ENCODE measurements at places on chromosomes 13 and 19.
A peak's percentile ranks its signal among the peaks of the same experiment; 100 is the strongest.

GRCh38 chr13:92346046-92346445 lies 880.6 kb upstream of the GPC6 start:
- no peak for DNase-seq

DNA sequence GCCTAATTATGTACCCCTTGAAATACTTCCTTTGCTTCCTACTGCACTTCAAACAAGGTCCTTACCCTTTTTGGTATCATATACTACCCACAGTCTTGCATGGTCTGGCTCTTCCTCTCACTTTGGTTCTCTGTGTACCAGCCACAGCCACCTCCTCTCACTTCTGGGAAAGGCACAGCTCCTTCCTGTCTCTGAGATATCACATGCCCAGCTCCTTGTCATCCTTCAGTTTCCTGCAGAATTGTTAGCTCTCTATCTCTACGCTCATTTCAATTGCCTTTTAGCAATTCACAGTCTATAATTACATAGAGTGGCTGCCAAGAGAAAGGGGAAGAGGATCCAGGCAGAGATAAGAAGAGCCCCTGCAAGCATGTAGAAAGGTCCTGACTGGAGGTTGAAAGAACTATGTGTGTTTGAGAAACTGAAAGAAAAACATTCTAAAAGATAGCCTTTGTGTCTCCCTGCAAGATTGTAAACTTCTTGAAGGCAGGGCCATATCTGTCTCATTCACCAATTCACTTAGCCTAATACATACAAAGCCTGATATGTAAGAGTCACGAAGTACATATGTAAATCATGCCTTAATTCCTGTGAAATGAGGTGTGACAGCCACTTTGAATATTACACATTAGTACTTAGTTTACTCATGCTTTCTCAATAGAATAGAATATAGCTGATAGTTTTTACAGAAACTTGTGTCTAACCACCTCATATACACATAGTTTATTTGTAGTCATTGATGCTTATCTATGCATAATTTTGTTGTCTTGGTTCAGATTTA lies 933.1 kb downstream of the DIAPH3 start:
- DNase-seq = no peak

GRCh38 chr13:114225610-114226009 lies 9.1 kb upstream of the CDC16 start:
- no peak for DNase-seq

DNA sequence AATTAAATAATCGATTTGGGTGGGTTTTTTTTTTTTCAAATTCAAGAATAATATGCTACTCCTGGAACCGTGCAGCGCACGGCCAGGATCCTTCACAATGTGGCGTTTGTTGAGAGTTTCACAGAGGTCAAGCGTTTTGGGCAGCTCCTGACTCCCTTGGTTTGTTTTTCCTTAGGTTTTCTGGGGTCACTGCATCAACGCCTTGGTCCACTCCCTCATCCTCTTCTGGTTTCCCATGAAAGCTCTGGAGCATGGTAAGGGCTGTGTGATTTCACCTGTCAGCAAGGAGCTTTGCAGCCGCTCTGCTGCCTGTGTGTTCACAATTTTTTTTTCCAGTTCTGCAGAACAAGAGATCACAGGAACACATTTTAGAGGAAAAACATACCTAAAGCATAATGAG lies 212.4 kb downstream of the SHISA2 start:
- DNase-seq = no peak

DNA sequence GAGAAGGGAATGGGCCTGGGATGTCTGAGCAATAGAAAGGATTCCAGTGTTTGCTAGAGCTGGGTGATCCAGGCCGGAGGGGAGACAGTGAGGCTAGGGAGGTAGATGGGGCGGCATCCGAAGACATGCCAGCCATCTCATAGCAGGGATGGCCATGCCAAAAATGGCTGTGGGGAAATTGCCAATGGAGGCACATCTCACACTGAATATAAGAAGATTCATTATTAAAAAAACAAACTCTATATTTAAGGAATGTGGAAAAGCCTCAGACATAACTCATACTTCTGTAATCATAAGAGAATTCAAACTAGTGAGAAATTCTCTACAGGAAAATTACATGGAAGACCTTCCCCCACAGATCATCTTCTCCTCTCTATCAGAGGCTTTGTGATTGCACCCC lies 289.2 kb downstream of the FGF9 start:
- no peak for DNase-seq

DNA sequence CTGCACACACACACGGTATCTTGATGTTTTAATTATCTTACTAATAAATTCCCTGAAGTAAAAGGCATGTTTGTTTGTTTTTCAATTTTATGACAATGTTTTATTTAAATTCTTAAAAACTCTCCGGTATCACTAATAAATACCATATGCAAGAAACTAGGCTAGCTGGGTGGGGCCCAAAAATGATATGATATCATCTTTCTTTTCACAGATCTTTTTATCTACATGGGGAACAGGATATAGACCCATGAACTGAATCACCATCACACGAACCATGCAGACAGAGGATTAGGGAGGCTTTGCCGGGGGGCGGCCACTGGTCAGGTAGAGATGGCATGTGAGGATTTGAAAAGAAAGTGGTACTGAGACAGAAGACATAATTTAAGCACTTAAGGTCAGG lies 266.4 kb downstream of the ENOX1 start:
- DNase-seq = no peak

DNA sequence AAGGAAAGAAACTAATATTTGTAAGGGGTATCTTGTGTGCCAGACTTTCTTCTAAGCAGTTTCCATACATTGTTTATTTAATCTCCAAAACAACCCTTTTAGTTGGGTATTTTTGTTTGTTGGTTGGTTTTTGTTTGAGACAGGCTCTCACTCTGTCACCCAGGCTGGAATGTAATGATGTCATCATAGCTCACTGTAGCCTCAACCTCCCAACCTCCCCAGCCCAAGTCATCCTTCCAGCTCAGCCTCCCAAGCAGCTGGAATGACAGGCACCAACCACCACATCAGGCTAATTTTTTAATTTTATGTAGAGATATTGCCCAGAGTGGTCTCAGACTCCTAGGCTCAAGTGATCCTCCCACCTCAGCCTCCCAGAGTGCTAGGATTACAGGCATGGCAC lies 41.2 kb upstream of the LSM14A start:
- no peak for DNase-seq

DNA sequence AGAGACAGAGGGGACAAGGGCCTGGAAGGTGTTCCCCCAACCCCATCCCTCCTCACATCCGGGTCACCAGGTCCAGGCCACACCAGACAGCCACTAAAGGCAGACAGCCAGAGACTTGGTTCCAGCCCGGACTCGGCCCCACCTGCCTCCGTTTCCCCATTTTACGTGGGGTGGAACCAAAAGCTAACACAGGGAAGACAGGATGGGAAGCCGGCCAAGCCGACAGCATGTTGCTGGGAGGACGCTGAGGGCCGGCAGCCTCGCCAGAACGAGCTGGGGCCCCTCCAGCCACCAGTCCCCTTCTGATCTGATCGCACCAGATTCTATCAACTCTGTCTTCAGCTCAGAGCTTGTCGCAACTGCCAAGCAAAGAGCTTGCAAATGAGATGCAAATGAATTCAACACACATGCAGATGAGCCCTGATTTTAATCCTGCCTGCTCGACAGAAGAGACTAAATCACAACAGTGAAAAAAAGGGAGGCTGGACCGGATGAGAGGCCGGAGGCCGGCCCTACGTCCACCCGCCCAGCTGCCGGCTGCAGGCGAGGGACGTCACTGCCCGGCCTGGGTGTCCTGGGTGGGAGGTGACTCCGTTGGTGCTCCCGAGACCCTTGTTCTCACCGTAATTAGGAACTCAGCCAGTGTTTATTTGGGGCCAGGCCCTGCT lies 17.5 kb upstream of the SHC2 start:
- no peak for DNase-seq

GRCh38 chr19:16571283-16571682 lies 932 bp downstream of the SLC35E1 start:
- no peak for DNase-seq

DNA sequence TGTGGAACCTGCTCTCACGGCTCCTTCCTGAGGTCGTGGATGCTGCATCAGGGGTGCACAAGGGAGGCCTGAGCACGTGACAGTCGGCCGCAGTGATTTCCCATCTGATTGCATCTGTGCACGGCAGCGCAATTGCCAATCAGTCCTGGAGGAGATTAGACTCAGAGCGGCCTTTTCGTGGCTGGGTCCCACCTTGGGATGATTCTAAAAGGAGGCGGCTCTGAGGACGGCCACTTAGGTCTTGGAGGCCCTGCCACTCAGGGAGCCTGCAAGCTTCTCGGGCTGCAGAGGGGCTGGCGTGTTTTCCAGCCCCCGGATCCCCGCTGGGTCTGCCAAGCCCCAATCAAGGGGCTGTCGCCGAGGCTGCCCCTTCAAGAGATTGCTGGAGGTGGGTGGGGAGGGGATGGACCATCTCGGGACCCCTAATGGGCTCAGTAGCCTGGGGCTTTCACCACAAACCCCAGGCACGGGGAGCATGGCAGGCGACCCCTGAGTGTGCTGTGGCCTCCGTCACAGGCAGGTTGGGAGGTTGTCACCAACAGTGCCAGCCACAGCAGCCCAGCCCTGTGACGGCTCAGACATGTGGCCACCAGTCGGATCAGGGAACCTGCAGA lies 51.6 kb downstream of the SOX1 start:
- no peak for DNase-seq

GRCh38 chr13:37596805-37597204 lies 1.8 kb downstream of the POSTN start:
- DNase-seq = no peak

DNA sequence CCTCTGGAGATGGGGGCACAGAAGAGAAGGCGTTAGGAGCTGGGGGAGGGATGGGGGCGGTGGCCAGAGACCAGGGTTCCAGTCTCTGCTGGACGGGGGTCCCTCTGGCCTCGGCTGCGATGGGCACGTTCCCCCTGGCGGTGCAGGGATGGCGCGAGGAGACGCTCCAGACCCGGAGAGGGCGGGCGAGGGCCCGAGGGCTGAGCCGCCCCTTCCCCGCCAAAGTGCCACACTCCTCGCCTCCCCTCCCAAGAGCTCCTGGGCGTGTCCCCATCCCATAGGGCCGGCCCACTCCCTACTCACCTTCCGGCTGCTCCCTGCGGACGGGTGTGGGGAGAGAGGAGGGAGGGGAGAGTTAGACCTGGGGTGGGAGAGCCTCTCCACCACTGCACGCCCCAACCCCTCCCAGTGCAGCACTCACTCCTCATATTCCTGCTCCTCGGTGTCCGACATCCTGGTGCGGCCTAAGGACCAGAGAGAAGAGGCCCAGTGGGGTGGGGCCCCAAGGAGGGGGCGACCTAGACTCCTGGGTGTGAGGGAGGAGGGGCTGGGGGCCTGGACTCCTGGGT lies 2.2 kb downstream of the TNNT1 start:
- no peak for DNase-seq

DNA sequence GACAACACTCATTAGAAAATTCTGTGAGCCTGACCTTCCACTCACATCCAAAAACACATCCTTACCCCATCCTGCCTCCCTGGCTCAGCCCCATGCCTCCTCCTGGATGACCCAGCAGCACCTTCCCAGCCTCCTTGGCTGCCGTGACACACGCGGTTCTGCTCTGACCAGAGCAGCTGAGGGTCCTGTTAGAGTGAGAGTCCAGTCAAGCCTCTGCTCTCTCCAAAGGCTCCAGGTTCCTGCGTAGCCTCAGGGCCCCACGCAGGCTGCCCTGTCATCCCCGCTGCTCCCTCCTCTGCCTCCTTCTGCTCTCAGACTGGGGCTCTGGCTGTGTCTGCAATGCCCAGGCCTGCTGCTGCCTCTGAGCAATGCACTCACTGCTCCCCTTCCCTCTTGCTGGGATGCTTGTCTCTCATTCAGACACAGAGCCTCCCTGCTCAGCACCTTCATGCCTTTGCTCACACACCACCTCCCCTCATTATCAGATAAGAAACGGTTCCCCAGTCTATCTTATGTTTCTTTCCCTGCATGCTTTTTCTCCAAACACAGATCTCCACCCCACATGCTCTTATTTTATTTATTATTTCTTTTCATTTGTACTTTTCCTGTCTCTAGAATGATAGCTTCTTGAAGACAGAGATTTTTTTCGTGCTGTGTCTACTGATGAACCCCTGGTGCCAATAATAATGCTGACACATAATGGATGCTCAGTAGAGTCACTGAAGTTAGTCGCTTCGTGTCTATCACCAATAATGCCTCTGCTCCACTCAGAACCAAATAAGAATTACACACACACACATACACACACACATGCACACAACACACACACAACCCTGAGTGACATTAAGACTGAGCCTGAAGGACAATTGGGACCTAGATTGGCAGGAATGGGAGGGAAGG lies 10.2 kb upstream of the SIGLEC6 start:
- DNase-seq = no peak

DNA sequence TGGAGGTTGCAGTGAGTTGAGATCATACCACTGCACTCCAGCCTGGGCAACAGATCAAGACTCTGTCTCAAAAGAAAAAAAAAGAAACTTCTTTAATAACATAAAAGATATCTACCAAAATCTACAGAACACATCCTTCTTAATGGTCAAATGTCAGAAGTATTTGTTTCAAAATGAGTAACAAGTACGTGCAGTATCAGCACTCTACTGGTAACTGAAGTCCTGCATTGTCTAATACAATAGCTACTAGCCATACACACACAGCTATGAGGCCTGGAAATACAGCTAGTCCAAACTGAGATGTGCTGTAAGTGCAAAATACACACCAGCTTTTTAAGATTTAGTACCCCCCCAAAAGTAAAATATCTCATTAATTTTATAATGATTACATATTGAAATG lies 88.1 kb downstream of the TSC22D1 start:
- no peak for DNase-seq

DNA sequence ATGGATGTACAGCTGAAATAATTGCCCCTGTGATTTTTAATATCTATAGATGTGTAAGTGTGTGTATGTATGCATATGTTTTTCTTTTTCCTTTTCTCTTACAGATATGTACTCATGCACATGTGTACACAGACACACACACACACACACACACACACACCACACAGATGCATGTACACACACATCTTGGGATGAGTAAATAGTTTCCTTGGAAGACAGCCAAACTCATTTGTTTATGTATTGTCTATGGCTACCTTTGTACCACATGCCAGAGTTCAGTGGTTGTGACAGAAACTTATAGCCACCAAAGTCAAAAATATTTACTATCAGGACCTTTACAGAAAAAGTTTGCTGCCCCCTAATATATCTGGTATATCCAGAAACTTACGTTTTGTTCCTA lies 192.6 kb downstream of the MAB21L1 start:
- no peak for DNase-seq

- no peak for DNase-seq
Observed at GRCh38 chr19:15562145-15562544, 52.9 kb upstream of the CYP4F8 start.

GRCh38 chr13:87684850-87685742 lies 13.9 kb downstream of the SLITRK5 start:
- DNase-seq = no peak

DNA sequence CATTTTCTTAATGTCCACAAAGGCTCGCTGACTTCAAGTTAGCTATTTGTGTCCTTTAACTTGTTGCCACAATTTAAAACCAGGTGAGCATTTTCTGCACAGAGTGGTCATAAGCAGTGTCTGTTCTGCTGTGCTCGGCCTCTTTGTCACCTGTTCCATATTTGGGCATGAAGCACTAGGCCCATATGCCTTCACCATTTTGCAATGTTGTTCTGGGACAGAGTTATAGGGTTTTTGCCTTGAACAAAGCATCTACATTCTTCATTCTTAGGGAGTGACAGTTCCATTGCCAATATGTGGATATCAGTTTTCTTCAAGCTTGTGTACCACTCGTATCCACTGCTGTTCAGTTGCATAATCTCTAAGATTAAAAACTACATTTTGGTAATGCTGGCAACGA lies 56.1 kb downstream of the LRCH1 start:
- DNase-seq = no peak

- peak; percentile 53 for DNase-seq
Observed at GRCh38 chr13:64471916-64472315, 2758.2 kb downstream of the PCDH9 start.

Data from fibroblast of skin of left quadriceps (primary cell).